D721Med (cell line): ENCODE measurements at places on chromosomes 4 and X.

DNA sequence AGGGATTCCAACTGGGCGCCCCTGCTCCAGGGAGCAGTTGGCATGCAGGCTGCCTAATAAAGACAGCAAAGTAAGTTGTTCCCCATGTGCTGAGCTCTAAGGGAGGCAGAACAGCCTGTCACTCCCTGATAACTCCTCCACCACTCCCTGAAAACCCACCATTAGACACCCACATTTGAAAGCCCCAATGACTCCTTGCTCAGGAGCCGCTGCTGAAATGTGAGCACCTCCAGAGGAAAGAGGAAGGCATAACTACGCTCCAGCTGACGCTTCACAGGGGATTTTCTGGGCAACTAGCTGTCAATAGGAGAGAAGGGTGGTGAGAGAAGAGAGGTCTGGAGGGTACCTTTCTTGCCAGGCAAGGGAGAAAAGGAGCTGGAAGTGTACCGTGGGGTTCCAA lies 62.5 kb downstream of the NPY1R start:
- DNase-seq, result no peak

DNA sequence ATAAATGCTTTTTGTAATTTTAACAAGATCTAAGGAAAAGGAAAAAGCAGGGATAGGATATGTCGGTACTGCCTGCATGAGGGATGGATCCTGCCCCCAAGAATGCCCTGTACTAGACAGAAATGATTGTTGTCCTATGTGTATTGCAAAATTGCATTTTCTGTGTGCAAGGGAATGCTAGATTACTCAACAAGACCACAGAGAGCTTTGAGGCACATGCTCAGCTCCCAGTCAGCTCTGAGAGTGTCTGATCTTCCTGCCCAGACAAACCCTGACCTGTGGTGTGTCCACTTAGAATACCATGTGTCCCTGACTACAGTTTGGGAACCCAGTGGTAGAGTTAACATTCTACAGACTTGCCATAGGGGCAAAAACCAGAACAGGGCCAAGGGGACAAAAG lies 129.2 kb upstream of the PAK3 start:
- no peak for DNase-seq

DNA sequence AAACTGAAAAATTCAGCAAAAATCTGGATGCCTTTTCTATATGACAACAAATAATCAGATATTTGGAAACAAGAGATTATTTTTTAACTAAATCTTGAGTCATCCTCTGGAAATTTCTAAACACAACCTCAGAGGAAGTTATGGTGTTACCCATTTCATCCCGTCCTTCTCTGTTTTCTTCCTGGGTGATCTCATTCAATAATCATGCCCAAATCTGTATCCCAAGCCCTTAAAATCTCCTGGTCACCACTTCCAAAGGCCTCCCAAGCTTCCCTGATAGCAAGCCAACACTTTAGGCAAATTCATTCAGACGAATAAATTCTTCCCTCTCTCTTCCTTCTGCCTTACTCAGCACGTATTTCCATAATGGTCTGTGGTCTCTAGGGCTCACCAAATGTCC lies 9.7 kb upstream of the SORCS2 start:
- no peak for DNase-seq

- DNase-seq, result no peak
These were observed 17.9 kb downstream of the ENPP6 start for GRCh38 chr4:184199780-184200179.

GRCh38 chr4:21596521-21596920 lies 352.1 kb downstream of the KCNIP4 start:
- DNase-seq, result no peak

DNA sequence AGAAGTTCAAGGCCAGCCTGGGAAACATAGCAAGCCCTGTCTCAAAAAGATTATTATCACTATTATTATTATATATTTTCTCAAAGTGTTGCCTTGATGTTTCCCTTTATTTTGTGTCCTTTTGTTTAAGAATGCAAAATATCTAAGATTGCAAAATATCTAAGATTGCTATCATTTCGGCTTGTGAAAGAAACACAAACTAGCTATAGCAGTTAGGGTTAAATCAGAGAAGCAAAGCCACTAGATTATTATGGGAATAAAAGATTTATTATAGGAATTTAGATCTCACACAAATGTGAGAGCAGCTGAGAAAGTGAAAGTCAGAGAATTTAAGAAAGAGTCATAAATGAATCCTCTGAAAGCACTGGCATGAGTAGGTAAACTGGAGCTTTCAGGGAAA lies 18.0 kb upstream of the TMEM184C start:
- DNase-seq, result no peak
